Left hindlimb (tissue), 1 donor: ENCODE measurements at places on chromosomes 16 and 17.

GRCh38 chr16:29710227-29711219 is 31.5 kb downstream of the QPRT start:
- peak; percentile 29 for DNase-seq

DNA sequence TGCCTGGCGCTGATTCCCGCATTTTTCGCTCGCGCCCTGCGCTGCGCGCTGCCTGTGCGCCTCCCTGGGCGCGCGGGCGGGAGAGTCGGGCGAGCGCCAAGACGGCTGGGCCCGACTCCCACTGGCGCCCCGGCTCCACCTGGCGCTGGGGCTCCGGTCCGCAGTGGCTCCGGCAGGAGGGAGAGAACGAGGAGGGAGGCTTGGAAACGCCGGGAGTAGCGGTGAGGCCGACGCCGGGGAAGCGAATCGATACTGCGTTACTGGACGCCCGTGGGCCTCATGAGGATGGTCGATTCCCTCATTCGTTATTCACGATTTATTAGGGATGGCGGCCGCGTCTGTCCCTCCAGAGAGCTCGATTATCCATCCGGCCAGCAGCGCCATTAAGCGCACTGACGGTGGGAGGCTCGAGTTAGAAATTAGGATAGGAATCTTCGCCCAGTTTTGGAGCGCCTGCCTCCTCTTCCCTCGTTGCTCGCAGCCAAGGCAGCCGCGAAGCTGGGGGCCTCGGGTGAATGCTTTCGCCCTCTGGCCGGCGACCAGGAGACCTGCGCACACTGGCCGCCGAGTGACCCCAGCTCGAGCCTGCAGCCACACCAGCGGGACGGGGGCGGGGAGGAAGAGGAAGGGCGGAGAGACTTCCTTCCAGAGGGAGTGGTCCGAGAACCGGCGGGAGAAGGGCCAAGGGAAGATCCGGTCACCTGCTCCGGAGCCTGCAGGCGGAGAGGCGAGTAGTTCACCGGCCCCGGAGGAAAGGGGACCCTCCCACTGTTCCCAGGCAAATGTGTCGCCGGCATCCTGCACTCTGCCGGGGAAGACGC is 1.3 kb upstream of the PCGF2 start:
- DNase-seq = peak; percentile 90

GRCh38 chr17:36525888-36526287 is 8.8 kb downstream of the MYO19 start:
- no peak for DNase-seq

DNA sequence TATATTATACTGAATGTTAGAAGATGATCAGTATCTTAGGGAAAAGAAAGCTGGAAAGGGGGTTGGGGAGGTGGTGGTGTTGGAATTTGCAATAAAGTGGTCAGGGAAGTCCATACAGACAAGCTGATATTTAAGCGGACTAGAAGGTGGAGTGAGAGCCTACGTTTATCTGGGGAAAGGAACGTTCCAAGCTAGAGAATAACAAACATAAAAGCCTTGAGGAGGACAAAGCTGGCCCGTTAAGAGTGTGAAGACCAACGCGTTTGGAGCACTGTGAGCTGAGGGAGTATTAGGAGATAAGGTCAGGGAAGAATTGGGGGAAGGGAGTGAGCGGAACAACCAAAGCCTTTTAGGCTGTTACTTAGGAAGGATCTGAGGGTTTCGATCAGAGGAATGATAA is 1.4 kb downstream of the DDX42 start:
- DNase-seq = no peak

- no peak for DNase-seq
These were observed 22.5 kb downstream of the RPA1 start for GRCh38 chr17:1852327-1852726.

DNA sequence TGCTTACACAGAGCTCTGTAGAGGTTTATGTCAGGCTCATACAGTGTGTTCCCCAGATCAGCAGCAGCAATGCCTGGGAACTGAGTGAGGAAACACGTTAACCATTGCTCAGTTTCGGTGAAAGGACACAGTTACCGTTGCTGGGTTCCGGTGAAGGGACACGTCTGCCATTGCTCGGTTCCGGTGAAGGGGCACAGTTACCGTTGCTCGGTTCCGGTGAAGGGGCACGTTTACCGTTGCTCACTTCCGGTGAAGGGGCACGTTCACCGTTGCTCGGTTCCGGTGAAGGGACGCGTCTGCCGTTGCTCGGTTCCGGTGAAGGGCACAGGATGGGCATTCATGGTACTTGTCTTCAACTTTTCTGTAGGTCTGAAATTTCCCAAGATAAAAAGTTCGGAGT is 81.7 kb downstream of the MRM3 start:
- no peak for DNase-seq

- no peak for DNase-seq
These were observed 3.9 kb downstream of the ACTG1 start for GRCh38 chr17:81508639-81509206.

DNA sequence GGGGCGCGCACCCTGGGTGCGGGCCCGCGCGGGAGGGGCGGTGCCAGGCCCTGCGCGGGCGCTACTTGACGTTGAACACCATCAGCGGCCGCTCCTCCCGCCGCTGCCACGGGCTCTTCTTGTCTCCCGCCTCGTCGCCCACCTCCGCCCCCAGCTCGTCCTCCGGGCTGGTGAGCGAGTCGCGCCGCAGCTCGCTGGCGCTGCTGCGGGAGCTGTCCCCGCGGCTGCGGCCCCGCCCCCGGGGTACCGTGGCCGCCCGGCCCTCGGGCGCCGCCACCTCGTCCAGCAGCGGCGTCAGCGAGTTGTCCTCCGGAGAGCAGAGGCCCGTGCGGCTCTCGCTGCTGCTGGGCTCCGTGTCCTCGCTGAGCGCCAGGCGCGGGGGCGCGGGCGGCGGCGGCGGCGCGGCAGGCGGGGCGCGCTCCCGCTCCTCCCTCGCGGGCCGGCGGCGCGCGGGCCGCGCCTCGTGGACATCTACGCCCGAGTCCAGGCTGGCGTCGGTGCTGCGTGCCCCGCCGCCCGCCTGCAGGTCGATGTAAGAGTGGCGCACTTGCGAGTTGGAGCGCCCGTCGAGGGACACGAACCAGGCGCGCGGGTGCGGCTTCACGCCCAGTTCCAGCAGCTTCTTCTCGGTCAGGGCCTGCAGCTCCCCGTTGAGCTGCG is 8.7 kb downstream of the GRN start:
- DNase-seq = no peak

GRCh38 chr17:41579484-41580243 is 7.0 kb downstream of the KRT14 start:
- DNase-seq = peak; percentile 78

- no peak for DNase-seq
These were observed 13.2 kb downstream of the CD300LG start for GRCh38 chr17:43860077-43860725.

DNA sequence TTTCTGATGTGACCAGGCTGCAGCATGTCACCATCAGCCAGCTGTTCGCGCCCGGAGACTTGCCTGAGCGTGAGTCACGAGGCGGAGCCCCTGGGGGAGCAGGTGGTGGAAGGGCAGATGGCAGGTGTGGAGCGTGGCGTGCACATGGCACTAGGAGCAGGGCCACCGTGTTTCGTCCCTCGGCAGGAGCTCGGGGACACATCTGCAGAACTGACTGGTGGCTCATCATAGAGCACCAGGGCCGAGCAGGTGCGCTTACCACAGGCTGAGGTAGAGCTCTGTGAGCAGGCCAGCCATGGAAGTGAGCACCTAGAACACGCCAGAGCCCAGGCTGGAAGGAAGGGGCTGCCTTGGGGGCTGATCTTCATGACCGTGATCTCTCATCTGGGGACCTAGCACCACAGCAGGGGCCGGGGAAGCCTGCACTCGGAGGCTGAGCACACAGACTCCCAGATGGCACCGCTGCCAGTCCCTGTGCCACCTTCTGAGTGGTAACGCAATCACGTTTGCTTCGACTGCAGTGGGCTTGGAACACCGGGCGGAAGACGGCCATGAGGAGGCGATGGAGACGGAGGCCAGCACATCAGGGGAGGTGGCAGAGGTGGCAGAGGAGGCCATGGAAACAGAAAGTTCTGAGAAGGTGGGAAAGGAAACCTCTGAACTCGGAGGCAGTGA is 61.8 kb upstream of the ENDOV start:
- DNase-seq = no peak

DNA sequence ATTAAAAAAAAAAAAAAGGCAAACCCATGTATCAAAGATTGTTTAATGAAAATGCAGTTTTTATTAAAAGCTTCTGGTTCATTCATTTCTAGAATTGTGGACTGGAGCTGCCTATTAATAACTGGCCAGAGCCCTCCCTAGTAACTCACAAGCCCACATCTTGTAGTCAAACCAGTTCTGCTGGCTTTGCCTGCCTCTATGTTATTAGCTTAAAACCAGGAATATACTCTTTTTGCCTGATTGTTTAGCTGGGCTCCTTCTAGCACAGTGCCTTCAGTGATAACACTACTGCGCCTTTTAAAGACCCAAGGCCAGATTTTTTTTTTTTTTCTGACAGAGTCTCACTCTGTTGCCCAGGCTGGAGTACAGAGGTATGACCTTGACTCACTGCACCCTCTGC is 26.0 kb downstream of the TAC4 start:
- DNase-seq = no peak

- no peak for DNase-seq
These were observed 2.9 kb downstream of the GUCY2D start for GRCh38 chr17:8005357-8005756.

GRCh38 chr16:75029854-75030253 is 31.0 kb downstream of the ZNRF1 start:
- DNase-seq = no peak

DNA sequence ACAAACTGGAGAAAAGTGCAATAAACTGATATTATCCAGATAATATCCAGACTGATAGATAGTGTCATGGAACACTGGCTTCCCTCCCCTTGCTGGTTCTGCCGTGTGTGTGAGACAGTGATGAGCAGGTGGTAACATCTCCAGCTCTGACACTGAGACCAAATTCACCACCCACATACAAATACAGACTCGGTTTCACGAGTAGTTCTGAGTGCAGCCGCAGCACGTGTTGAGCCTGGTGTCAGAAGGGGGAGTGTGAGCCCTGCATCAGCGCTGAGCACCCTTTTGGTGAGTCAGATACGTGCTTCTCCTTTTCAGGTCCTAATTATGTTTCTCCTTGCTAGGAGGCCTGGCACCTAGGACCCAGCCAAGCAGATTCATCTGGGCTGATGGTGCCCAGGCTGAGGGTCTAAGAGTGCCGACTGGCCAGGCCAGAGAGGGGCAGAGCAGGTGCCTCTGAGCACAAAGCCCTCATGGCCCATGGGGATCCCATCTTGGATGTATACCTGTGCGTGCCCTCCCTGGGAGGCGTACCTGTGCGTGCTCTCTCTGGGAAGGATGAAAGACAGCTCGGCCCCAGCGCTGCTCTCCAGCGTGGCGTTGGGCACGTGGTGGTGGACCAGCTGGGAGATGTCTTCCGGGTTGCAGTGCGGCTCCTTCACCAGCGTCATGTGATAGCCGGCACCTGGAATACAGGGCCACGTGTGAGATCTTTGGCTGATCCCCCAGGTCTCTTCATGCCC is 27.3 kb upstream of the RNPS1 start:
- no peak for DNase-seq

DNA sequence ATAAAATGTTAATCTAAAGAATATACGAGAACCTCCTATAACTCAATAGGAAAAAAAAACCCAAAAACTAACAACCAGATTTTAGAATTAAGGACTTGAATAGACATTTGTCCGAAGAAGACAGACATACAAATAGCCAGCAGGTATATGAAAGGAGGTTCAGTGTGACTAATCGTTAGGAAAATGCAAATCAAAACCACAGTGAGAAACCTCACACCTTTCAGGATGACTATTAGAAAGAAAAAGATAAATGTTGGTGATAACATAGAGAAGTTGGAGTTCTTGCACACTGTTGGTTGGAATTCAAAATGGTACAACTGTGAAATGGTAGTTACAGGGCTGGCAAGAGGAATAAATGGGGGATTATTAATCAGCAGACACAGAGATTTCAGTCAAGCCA is 339.0 kb downstream of the TMEM114 start:
- DNase-seq = no peak

GRCh38 chr17:34314279-34314678 is 5.0 kb upstream of the CCL8 start:
- DNase-seq = peak; percentile 29

DNA sequence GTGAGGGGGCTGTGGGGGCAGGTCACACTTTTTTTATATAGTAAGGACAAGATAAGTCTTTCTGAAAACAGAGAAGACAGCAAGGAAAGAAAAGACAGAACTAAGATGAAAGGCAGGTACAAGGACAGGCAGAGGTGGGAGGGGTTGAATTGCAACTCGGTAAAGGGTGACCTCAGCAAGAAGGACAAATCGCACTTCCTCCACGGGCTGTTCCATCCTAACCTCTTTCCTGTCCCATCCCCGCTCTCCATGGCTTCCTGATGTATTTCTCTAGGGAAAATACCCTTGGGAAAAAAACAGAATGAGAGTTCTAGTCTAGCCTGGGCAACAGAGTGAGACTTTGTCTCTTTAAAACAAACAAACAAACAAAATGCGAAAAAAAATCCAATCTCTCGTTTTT is 57.3 kb downstream of the ARHGAP17 start:
- no peak for DNase-seq

- DNase-seq = no peak
These were observed 196.7 kb upstream of the GSE1 start for GRCh38 chr16:85416228-85417109.

GRCh38 chr17:68587847-68588246 is 13.3 kb downstream of the FAM20A start:
- DNase-seq = no peak

- DNase-seq = no peak
These were observed 175.0 kb downstream of the AIPL1 start for GRCh38 chr17:6259899-6260298.
